ENCODE measurements at places on chromosomes 12 and 14.

- no peak for DNase-seq
Observed at GRCh38 chr12:47754881-47755280, 3.8 kb downstream of the RAPGEF3 start.

DNA sequence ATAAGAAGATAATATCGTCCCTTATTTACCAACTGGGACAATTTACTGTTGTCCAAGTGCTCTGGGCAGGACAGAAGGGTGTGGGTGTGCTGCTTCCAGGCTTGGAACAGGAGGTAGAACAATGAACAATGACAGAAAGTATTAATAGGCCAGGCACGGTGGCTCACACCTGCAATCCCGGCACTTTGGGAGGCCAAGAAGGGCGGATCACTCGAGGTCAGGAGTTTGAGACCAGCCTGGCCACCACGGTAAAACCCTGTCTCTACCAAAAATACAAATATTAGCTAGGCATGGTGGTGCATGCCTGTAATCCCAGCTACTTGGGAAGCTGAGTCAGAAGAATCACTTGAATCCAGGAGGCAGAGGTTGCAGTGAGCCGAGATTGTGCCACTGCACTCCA lies 2.5 kb downstream of the IFI27 start:
- no peak for DNase-seq

DNA sequence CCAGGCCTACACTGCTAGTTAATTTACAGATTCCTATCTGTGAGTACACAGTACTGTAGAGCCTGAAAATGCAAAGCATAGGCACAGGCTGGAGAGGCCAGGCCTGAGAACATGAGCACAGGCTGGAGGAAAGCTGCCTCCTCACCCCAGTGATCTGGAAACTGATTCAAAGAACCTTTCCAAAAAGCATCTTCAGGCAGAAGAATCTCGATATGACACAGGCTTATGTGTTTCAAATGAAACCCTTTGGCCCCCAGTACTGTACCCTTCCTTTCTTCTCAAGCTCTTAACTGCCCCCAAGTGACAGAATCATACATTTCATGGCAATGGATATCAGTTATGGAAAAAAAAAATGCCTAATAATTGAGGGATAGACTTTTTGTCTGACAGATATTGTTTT lies 122.0 kb downstream of the KCNC2 start:
- DNase-seq: no peak

GRCh38 chr12:53508534-53509170 lies 1.4 kb upstream of the NPFF start:
- DNase-seq: no peak

GRCh38 chr12:98274430-98275130 lies 240.8 kb upstream of the TMPO start:
- no peak for DNase-seq

DNA sequence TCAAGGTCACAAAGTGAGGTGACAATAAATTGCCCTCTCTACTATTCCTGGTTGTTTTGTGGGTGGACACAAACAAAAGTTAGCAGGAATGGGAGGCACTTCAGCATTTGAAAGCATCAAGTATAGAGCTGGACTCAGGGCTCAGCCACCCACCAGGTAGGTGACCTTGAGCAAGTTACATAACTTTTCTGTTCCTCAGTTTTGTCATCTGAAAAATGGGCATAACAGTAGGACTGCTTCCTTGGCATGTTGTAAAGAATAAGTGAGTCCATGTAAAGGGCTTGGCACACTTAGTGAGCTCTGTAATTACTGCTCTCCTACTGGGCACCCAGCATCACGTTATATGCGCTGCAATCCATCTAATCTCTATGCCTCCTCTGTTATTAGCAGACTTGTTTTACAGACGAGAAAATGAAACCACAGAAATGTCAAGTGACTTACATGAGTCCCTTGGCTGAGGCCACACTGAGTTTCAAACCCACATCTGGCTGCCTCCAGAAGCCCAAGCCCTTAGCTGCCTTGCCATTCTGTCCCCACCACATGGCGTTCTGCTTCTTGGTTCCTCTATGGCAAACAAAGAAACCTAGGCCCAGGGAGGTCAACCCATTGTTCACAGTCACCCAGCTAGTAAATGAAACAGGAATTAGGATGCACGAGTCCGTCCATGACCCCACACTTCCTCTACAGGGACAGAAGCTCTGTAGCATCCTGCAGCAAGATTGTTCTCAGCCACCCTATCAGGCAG lies 63.2 kb upstream of the SLC24A4 start:
- no peak for DNase-seq

DNA sequence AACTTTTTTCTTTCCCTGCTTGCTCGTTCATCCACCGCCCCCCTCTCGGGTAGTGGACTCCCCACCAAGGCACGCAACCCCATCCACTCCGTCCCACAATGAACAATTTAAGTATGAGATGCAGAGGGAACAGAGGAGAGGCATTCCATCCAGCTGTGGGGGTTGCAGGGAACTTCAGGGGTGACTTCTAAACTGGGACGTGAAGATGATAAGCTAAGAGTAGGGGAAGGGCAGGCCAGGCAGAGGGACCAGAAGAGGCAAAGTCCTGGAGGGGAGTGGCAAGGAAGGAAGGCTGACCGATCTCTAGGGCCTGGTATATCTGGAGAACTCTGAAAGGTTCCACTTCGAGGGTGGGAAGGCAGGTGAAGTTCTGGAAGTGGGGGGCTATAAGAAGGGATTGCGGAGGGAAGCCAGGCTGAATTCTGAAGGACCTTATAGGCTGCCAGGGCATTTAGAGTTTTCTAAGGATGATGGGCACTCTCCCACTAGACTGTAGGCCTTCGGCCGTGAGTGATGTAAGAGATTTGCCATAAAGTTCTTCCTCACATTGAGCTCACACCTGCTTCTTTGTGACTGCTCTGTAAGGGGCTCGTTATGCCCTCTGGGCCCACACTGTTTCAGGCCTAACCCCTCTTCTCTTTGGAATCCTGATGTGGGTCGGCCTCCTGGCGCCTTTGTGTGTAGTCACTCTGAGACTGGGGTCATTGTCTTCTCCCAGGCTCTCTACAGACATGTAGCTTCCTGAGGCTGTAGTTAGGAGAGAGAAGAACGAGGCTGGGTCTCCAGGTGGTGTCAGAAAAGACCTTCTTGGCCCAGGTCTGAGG lies 12.1 kb downstream of the NFATC4 start:
- no peak for DNase-seq

DNA sequence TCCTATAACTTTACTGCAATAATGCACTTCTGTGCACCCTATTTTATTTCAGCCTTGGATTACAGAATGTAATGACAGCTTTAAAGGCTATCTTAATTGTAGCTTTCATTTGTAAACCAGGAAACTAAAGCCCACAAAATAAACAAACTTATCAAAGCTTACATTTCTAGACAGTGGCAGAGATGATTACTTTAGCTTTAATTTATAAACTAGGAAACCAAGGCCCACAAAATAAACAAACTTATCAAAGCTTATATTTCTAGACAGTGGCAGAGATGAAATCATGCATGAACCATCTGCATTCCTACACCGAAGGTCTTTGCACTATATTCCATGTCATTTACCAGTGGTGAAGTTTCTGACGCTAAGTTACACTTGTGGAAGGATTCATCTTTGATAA lies 74.4 kb downstream of the PRKD1 start:
- no peak for DNase-seq

DNA sequence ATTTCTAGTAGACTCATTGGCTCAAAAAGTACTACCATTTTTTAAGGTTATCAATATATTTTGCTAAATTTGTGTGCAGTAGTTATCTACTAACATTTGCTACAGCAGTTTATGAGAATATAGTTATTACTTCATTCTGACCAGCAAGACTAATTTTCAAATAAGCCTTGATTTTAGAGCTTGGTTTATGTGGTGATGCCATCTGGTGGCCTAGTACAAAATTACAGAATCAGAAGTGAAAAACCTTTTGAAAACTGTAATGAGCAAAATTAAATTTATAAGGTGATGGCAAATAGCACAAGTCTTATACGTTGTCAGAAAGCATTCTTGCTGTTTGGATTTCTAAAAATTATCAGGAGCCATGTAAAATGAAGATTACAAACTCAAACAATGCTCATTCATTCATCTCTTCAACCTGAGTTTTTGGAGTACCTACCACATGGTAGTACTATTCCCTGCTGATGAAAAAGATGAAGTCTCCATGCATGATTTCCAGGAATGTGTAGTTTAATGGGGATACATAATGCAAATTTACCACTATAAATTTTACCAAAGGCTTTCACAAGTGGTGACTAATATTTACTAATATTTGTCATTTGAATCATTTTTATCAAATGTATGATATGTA lies 51.0 kb downstream of the MAGOHB start:
- no peak for DNase-seq

- DNase-seq: no peak
Observed at GRCh38 chr12:48965298-48965838, 6.2 kb downstream of the WNT10B start.

DNA sequence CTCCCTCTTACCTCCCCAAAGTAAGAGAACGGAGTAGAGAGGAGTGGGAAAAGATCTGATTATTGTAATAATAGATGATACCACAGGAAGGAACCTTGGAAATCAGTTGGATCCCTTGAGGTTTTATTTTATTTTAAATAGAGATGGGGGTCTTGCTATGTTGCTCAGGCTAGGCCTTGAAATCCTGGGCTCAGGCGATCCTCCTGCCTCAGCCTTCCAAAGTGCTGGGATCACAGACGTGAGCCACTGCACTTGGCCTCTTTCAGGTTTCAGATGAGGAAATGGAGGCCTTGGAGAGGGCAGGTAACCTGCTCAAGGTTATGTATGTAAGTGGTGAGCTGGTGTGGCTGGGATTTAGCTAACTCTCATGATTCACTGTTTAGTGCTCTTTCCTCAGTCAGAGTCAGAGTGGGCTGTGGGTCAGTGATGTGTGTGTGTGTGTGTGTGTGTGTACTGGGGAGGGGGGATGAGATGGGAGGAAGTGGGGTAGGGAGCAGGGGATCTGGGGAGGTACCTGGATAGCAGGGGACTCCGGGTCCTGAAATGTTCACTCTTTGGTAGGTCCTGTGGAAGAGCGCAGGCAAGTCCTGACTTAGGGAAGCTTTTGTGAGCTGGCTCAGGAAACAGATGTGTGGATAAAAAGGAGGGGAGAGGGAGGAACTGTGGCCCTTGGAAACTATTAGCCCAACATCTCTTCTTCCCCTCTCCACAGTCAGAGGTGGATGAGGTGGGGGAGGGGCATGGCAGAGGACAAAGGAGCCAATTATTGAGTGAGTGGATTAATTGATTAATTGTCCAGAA lies 4.7 kb upstream of the CISTR start:
- DNase-seq: no peak

DNA sequence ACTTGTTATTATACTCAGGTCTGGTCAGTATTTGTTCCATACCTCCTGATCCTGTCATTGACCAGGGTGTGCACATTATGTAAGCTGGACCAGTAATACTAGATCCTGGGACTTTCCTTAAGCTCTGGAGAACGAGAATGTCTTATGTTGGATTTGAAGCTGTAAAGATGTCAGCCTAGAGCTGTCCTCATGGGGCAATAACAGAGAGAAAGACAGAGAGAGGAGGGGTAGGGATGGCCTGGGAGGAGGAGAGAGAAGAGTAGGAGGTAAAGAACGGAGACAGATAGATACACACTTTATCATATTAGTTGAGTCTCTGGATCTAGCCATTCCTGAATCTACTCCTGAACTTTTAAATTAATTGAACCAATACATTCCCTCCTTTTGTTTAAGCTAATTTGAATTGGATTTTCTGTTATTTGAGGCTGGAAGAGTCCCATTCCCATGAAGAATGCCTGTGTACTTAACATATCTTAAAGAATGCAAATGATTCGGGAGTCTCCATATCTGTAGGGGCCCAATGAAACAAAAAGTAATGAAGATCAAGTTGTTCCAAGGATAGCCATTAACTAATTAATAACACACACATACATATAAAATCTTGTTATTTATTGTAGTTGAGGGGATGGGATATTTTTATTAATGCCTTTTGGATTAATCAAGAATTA lies 55.9 kb downstream of the PLEKHA5 start:
- DNase-seq: no peak

GRCh38 chr12:104353012-104353981 lies 49.8 kb downstream of the EID3 start:
- DNase-seq: no peak

GRCh38 chr12:88327276-88327675 lies 185.2 kb downstream of the TMTC3 start:
- DNase-seq: no peak

DNA sequence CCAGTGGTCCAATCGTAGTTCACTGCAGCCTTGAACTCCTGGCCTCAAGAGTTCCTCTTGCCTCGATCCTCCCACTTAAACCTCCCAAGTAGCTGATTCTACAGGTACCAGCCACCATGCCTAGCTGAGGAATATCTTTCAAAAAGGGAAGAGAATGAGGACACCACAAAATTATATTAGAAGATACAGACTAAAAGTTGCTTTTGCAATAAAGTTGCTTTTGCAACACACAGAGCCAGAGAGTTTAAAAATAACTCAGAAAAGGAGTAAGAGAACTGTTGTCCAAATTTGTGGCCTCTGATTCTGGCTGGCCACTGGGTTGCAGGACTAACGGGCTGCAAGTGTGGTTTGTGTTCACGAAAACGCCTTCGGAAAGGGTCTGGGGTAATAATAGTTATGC lies 19.8 kb downstream of the TMEM253 start:
- no peak for DNase-seq

DNA sequence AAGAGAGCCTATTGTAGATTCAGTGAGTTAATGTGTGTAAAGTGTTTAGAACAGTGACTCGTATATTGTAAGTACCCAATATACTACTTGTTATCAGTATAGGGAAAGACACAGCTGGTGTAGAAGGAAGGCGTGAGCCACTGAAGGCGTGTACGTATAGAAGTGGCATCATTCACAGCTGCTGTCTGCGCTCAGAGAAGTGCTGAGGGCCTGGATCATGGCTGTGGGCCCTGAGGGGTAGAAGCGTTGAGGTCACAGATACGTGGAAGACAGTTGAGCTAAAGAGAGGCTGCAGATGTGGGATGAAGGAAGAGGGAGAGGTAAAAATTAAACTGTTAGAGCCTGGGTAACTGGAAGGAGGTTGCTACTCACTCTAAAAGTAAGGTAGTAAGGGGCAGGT lies 5.9 kb downstream of the C12orf75 start:
- no peak for DNase-seq

GRCh38 chr12:48185181-48185919 lies 1.9 kb downstream of the CCDC184 start:
- DNase-seq: no peak

DNA sequence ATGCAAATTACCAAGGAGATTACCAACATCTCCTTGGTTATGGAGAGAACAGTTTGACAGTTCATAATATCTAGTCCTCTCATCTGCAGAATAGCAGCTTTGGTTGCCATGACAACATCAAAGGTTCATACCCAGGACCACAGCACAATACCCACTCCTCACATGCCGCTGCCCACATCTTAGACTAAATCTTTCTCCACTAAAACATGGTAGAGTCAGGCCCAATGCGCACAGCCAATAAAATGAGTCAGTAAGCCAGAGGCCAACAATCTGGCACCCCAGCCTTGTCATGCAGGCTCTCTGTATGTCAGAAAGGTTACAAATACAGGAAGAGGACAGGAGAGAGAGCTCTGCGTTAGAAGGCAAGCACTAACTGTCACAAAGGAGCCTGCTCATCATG lies 70.6 kb downstream of the KCNK10 start:
- DNase-seq: no peak

DNA sequence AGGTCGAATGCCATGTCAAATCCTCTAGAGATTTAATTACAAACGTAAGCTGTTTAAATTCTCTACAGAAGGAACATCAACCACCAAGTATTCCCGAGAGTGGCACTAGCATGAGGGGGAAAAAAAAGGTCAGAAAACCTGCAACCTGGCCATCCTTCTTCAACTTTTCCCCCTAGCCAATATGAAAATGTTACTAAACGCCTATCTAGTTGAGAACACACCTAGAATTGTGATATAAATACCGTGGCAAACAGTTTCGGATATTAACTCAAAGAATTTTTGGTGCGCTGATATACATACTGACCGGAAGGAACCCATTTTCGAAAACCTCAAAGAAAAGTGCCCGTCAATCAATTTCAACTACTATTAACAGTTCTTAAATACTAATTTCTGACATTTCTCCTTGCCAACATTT lies 1.8 kb downstream of the HNRNPC start:
- no peak for DNase-seq
